Lung (tissue), 17 donors: ENCODE measurements at places on chromosomes 1 and 21. TPM values are rescaled to one million over a fixed set of nuclear protein-coding genes. Genes with fewer than 3 reads are reported as not detected.

DNA sequence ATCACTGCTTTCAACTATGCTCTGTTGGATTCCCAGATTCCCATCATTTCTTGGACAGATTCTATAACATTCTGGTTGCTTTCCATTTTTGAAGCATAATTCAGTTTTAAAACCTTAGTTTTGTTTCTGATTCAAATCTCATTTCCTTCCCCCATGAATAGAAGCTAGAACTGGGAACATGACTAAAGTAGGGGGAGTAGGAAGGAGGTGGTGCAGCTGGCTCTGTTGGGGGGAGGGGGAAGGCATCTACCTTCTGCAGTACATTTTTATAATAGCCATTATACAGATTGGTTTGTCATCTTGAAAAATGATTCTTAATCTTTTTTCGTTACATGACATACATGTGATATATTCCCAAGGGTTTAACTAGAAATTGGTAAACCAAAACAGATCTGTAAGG lies 48.1 kb downstream of the SMG7 start:
- no peak for DNase-seq

DNA sequence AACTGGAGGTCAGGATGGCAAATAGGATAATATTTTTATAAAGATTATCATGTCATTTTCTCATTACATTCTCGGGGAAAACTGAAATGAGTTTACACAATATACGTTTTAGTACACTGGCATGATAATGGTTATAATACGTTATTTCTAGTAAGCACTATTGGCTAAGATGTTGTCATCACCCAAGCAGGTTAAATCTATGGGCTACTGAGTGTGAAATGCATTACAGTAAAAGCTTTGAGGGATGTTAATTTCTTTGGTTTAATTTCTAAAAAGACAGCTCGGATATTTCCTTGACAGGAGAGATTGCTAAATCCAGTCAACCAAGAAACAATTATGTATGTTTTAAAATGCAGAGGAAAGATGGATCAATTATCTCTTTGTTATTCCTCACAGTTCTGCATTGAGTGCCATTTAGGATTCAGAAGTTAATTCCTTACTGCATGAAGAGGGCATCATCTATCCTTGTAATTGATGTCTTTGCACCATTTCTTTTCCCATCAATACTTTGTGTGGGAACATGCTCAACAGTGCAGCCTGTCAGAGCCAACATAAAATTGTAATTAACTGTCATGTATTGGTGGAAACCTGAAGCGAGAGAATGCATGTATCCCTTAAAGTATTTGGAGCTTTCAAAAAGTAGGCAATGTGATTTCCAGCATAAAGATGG lies 222.4 kb upstream of the ZP4 start:
- no peak for DNase-seq

DNA sequence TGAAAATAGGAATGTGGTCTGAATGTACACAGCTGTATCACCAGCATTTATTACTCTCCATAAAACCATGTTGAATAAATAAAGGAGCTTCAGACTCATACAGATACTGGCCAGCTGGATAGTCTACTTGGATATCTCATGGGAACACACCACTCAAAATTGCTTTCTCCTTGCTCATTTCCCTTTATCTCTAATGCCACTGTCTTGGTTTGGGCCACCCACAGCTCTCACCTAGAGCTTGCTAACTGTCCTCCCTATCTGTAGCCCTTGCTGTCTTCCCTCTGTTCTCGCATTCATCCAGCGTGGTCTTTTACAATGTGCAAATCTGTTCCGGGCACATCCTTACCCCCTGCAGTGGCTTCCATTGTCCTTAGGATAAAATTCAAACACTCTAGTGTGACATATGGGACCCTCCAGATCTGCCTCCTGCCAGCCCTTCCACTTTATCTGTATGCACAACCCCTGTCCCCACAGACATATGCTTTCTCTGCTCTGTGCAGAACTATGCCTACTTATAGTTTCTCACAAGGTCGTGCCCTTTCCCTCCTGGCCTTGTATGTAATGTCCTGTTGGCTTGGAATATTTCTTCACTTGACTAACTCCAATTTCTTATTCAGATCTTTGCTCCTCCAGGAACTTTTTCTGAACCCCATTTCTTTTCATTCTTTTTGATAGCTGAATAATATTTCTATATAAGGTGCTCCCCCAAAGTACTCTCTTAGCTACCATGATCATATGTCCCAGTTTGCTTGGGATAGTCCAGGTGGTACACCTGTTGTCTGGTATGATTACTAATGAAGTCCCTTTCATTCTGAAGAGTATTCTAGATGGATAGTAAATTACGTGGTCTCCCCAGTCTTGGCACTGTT lies 2.9 kb downstream of the FLVCR1 start:
- peak; percentile 6 for DNase-seq

DNA sequence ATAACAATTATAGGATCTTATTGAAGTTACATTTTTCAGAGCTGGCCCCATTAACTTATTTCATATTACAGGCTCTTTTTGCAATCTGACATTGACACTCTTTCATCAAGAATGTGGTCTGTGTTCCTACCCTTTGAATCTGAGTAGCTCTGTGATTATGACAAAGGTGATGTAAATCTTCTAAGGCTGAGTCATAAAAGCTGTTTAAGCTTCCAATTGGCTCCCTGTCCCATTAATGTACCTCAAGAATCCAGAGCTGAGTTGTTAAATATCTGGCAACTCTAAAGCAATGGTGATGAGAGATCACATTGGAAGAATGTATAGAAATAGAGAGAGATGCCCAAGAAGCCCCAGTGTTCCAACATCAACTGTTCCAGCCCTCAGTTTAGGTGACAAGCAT lies 178.5 kb upstream of the DEPDC1 start:
- no peak for DNase-seq

DNA sequence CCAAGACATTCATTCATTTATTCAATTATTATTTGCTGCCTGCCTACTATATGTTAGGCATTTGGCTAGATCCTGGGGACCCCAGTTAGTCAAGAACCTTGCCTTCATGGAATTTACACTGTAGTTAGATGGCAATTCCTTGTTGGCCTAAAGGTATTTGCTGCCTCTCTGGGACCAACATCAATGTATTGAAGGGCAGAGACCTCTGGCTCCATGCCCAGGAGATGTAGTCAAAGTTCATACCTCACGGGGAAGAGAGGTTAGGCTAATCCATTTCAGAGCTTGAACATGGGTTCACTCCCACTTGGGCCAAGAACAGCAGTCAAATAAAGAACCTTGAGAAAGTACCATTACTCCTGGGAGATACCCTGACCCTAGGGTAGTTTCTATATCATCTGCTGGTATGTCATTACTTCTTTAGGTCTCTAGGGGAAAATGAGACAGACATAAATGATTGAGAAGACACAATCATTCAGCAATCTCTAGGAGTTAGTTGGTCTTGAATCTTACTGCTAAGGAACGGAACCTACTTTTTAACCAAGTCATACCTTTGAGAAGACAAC lies 32.0 kb downstream of the SORT1 start:
- no peak for DNase-seq

DNA sequence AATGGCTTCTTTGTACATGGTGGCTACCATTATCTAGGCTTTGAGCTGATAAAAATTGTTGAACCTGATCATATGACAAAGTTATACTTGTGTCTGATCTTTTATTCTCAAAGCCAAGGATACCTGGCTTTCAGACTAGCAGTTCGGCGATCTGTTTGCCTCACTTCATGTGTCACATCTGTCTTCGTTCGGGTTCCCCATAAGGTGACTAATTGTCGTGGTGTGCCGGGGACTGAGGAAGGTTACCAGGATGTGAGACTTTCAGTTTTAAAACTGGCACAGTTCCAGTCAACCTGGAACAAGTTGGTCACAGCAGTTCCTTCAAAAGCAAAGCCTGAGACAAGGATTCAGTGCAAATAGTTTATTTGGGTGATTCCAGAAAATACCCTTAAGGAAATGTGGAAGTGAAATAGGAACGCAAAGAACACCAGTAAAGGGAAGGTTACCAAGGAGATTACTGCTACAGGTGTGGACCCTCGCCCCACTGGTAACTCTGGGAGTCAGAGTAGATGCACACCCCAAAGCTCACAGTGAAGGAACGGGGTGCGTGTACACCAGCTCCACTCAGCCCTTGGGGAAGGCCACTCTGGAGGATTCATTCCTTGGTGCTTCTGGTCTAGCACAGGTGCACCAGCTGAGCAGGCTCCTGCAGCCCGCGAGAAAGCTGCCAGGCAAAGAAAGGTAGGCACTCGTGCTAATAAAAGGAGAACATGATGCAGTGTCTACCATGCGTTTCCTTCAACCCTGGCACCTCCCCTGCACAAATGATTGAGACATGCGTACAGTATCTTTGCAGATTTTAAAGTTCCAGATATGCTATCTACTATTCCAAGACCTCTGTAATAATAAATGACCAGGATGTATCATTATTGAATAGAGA lies 69.0 kb downstream of the VWA5B1 start:
- no peak for DNase-seq

GRCh38 chr1:55089683-55090082 lies 50.3 kb downstream of the PCSK9 start:
- no peak for DNase-seq

- no peak for DNase-seq
These were observed 15.3 kb downstream of the AGPAT3 start for GRCh38 chr21:43880111-43880985.

DNA sequence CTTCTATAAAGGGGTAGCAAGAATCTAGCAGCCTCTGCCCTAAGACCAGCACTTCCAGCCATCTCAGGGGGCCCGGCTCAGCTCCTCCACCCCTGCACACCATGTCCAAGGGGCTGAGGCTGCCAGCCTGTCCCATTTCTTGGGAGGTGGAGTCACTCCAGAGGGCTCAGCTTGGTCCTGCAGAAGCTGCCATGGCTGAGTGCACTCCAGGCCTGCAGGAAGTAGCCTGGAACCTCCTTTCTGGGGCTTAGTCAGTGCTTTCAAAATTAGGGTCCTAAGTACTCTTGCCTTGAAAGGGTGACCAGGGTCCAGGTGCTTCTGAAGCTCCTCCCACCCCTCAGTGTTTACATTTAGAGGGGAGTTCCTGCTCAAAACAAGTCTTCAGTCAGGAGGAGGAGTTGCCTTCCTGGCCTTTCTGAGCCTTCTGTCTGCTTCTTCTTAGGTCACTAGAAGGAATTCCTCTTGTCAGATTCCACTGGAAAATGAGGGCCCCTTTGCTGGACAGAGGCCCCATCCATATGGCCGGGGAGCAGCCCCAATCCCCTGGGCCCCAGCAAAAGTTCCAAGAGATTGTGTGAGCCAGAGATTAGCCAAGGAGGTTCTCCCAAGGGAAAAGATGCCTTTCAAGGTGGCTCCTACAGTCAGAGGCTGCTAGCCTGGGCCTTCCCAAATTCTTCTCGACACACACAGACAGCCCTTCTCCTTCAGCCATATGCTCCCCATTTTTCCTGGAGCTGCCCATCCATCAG lies 128.1 kb upstream of the VAMP3 start:
- DNase-seq = peak; percentile 83

DNA sequence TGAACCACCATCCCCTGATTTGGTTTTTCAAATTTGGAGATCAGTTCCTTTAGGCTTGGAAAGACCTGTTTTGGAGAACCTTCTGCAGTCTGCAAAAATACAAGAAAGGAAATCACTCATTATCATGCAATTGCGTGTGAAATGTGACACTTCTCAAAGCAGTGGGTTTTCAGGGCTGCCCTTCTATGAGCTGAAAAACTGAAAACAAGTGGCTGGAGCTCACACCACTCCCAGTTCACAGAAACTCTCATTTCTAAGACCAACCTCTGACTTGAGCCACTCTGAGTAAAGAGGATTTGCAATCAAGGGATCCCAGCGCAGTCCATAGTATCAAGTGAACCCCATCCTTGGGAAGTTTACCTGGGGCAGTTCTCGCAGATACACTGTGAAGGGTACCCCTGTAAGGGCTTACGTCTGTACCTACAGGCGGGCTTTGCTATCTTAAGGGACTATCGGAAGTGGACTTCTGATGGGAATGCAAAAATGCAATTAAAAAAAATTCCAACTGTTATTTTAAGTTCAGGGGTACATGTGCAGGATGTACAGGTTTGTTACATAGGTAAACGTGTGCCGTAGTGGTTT lies 12.8 kb downstream of the SH2D1B start:
- DNase-seq = no peak

- peak; percentile 77 for DNase-seq
These were observed 1.2 kb upstream of the KIRREL1 start for GRCh38 chr1:157992031-157992832.

DNA sequence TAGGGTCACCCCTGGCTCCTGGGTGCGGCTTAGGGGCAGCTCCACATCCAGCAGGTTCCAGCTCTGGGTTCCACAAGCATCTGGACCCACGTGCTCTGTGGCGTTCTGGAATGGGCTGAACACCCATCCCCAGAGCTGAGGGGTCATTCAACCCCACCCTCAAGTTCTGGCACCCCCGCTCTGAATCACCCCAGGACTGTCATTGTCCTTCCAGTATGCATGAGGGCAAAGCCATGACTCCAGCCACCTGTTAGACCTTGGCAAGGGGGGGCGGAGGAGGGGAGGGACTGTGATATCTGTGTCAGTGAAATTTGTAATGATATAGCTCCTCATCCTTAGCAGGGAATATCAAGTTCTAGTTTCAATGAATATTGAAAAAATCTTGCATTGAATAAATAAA lies 12.3 kb downstream of the INSRR start:
- no peak for DNase-seq

DNA sequence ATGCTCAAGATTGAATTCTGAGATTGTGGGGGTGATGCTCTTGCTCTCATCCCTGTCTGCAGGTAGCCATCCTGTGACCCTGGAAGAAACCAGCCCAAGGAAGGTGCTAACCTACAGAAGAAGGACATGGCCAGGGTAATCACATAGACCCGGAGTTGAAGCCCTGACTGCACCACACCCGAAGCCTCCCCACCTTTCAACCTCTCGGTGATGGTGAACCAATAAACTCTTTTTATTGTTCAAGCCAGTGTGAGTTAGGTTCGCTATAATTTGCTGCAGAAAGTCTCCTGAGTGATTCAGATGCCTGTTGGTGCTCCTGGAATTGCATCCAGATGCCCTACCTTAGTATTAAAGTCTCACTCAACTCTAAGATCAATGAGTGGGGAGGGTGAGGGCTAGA lies 163.6 kb downstream of the PLPP3 start:
- no peak for DNase-seq

DNA sequence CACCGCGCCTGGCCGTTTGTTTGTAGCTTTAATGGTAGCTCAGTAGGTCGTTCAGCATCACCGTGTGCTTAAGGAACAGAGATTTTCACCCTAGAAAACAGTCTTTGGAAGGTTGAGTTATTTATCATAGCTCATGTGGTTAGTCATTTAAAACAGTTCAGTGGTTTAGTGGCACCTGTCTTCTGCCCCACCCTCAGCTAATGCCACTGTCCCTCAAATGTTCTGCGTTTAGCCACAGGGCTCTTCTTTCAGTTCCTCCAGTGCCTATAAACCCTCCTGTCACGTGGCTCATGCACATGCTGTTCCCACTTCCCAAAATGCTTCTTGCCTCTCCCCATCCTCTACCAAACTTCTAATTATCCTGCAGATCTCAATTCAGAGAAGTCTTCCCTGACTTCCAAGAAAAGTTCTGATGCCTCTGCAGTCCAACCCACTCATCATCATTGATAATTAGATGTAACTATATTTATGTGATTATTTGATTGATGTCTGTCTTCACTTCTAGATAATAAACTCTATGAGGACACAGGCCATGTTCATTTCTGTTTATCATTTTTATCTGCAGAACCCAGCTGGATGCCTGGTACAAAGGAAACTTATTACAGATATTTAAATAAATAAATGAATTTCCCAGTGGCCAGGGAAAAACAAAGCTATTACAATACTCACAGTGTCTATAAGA lies 14.4 kb upstream of the DIPK1A start:
- DNase-seq = no peak

GBP2 gene
- 33.9 TPM for total RNA-seq

RPTN gene
- total RNA-seq = not detected

NMNAT2 gene
- 0.88 TPM for total RNA-seq

AK4 gene
- total RNA-seq = 8.2 TPM
